ENCODE measurements at places on chromosomes 6 and 20. TPM values are rescaled to one million over a fixed set of nuclear protein-coding genes. Genes with fewer than 3 reads are reported as not detected.

The ENPP5 gene
- 2.5 TPM for polyA plus RNA-seq

The DUSP22 gene
- 23.9 TPM for polyA plus RNA-seq

The PGC gene
- polyA plus RNA-seq = not detected

The C20orf144 gene
- polyA plus RNA-seq = 0.14 TPM

The FILIP1 gene
- polyA plus RNA-seq = 51.0 TPM

The PSMB8 gene
- 20.3 TPM for polyA plus RNA-seq

The MAFB gene
- polyA plus RNA-seq = 18.3 TPM
